ENCODE measurements at places on chromosomes 12 and 14.
A peak's percentile ranks its signal among the peaks of the same experiment; 100 is the strongest.

DNA sequence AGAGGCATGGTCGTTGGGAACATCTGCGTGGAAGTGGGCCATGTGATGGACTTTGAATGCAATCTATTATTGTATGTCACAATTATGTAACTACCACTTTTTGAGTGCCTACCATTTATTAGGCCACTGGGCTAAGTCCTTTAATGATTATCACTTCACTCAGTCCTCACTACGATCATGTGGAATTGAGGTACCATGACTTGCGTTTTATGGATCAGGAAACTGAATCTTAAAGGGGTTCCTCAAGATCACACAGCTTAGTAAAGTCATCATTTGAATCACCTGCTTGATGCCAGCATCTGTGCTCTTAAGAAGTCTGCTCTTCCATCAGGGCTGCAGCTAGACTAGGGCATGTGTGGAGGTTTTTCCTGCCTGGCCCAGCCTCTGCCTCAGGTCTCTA, 136.7 kb downstream of the DAD1 start:
- DNase-seq = no peak

- DNase-seq = no peak
Measured at GRCh38 chr12:42213954-42214426, 24.1 kb downstream of the YAF2 start.

GRCh38 chr12:112749081-112749480, 42.5 kb upstream of the RPH3A start:
- no peak for DNase-seq

DNA sequence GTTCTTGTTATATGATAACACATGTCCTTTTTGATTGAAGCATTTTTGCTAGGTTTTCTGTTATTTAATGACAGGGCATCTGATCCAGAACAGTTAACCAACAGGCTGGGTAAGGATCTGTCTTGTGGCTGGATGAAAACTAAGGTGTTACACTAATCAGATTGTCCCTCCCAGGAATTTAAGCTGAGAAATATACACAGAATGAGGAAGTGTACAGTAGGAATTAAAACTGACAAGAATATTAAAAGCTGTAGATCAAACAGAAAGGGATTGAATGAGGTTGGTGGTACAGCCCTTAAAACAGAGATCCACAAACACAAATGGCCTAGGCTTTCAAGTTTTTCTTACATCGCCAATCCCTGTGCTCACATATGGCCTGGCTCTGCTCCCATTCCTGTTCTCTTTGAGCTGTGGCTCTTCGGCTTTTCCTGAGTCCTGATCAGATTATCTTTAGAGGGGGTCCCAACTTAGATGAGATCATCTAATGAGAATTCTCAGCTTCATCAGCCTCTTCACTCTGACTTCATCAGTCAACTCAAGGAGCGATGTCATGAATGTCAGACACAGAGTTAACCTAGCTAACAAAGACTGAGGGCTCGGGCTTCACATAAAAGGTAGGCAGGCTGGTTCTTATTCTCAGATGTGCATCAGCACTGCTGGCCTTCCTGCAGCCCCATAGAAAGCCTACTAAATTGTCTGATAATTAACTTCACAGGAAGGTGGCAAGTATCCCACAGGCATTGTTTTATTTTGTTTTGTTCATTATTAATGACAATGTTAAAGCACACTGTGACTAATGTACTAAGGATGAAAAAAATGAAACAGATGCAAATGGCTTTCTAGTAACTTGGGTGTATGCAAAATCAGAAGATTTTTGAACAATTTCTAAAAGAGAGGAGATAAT, 11.4 kb downstream of the PYGL start:
- no peak for DNase-seq

DNA sequence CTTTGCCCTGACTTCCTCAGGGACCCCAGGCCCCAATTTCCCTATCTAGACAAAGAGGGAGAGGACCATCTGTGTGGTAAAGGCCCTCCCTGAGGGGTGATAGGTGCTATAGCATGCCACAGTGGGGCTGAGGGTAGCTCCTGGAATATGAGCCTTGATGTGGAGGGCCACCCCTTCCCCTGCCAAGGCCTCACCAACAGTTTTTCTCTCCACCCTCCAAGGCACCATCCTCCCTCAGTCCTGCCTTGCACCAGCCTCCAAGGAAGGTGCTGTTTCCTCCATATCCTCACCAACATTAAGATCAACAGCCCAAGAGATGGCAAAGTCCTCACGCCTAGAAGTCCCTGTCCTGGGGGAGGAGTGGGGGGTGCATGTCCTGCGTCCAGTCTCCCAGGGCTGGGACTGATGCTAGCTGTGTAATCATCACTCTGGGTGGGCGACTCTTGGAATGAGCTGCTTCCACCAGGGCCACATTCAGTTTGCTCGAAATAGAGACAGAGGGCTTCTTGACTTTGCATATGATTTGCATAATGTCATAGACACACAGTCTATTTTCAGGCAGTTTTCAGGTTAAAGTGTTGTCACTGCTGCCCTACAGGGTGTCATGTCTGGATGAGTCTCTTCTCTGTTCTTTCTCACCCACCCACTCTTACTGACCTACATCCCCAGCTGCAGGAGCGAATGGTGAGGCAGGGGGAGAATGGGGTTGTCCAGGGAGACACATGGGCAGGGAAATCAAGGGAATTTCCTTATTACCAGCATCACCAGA, 17.4 kb downstream of the ACVRL1 start:
- DNase-seq = no peak

GRCh38 chr12:104243551-104243950, 28.0 kb downstream of the TXNRD1 start:
- DNase-seq = no peak

GRCh38 chr12:19946550-19946949, 421.8 kb upstream of the PDE3A start:
- DNase-seq = no peak

DNA sequence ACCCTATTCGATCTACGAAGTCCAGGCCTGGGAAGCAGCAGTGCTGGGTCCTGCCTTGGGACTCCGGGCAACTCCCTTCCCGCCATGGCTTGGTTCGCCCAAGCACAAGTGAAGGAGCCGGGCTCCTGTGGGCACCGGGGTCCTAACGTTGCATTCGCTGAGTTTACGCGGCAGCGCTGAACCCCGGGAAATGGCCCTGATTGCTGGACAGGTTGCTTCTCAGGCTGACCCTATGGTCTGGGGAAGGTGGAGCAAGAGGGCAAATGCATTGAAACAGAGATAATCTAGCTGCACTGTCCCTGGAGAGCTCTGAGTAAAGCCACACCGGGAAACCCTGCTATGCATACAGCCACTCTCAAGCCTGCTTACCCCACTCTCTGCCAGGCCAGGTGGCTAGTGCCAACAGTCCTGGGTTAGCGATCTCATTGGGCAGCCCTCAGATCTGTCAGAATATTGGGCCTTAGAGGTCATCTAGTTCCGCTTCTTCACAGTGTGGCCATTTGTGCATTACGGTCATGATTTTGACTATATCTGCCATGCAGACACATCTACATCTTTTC, 11.3 kb downstream of the SYNE3 start:
- peak; percentile 78 for DNase-seq

GRCh38 chr12:30840715-30841114, 85.8 kb upstream of the TSPAN11 start:
- no peak for DNase-seq

DNA sequence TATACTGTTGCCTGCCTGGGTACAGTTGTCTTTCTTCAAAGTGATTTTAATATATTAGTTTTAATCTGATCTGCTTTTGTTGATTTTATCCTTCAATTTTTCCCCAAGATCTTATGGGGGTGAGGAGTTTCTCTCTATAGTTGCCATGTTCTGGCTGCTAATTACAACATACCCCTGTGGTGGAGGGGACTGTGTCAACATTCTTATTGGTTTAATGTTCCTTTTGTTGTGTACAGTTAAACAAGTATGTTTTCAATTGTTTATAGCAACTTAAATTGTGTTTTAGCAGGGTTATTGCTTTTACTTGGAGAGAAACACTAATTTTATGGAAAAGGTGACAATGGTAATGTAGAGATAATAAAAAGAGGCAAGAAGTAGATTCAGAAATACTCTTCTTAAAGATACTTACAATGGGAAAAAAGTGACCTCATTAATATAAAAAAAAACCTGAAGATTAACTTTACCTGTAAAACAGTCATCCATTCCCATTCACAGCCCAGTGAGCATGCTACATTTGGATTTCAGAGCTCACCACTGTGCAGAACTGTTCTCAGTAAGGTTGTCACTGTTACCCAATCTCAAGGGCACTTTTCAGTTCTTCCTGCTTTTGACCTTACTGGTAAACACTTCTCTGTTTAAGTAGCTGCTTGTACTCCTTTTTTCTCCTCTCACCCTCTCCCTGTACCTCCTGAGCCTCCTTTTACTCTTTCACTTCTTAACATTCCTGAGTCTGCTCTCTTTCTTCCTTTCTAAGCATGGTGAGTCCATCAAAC, 8.1 kb upstream of the LRRK2 start:
- no peak for DNase-seq

DNA sequence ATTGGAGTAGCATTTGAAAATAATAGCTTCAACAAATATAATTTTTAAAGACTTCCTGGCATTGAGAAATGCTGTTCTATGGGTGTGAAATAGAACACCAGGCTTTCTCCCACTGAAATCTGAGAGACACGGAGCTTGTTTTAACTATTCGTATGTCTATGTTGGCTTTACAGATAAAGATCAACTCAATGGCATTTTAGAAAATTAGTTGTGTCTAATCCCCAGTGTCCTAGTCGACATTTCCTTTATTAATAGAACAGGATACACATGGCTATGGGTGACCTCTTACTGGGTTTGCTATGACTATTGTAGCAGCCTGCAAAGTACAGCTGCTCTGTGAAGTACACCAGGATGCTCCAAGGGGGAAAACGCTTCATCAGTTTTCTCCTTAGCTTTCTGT, 159.3 kb downstream of the SLC25A21 start:
- DNase-seq = no peak

DNA sequence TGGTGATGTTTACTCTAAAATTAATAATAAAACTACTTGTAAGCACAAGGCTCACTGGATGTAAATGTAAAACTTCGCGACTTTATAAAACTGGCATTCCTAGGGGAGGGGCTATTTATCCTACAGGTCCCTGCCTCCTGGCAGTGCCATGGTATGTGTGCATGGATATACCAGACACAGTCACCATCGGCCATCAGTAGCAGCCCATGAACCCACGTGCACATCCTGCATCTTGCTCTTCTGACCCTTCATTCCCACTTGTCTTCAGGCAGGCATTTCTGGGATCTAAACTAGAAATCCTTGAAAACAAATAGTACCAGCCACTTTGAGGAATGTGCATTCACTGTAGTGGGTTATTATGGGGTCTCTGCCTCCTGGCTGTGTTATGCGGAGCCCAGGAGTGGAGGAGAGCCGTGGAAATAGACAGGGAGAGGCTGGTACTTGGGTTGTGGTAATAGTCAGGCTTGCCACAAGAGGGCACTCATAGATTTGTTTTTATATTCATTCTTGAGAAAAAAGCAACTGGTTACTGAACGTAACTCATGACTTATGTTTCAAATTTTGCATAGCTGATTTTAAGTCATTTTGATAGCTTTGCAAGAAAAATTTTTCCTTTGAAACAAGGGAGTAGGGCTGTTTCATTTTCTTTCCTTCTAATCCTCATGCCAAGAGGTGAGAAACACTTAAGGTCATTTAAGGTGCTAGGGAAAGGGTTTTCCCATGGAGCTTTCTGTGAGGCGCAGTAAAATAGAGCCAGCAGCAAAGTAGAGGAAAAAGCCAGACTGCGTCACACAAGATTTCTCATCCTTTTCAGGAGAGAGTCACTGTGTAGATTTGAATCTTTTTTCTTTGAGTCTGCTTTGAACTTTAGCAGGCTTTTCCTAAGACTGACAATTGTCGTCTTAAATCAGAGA, 17.4 kb upstream of the GALNT16 start:
- peak; percentile 53 for DNase-seq

GRCh38 chr12:41778934-41779333, 365.7 kb downstream of the GXYLT1 start:
- no peak for DNase-seq

DNA sequence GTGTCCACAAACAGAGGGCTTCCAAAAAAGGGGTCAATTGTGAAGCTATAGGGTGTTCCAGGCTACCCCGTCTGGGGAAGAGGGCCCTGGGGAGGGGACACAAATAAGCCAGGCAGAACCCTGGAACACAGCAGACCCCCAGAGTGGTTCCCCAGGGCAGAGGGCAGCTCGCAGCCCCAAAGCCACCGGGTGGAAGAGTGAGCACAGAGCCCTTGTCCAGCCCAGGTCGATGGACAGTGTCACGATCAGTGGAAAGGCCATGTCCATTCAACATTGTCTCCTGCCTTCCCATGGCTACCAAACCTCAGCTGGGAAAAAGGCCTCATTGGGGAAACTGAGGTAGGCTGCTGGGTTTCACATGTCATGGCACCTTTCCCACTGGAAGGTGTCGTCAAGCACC, 131.4 kb downstream of the DICER1 start:
- DNase-seq = no peak

DNA sequence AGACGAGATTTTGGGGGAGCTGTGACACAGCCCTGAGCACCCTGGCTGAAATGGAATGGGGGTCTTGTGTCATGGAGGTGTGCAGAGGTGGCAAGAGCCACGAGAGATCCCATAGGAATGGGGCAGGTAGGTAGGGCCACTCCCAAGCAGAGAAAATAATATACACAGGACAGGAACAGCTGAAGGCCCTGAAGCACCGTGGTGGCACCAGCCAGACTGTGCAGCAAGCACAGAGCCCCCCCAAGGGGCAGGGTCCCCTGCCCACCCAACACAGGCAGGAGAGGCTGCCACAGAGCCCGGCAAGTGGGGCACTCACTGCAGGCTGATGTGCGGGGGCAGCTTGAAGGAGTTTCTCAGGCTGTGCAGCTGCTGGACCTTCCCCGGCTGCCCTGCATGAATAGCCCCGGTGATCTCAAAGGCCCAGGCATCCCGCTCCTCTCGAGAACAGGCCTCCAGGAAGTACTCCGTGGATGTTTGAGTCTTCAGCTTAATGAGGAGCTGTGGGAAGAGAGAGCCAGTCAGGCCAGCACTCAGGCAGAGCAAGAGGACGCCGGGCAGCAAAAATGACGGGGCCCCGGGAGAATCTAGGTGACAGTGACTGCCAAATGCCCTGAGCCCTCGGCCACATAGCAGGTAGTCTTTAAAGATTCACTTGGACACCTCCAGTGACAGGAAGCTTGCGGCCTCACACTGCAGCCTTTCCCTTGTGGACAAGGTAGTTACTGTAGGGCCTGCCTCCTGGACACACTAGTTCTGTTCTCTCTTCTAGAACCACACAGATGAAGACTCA, 16.7 kb downstream of the PLEK2 start:
- no peak for DNase-seq

- peak; percentile 50 for DNase-seq
Measured at GRCh38 chr14:75568791-75569190, 9.6 kb upstream of the FLVCR2 start.

DNA sequence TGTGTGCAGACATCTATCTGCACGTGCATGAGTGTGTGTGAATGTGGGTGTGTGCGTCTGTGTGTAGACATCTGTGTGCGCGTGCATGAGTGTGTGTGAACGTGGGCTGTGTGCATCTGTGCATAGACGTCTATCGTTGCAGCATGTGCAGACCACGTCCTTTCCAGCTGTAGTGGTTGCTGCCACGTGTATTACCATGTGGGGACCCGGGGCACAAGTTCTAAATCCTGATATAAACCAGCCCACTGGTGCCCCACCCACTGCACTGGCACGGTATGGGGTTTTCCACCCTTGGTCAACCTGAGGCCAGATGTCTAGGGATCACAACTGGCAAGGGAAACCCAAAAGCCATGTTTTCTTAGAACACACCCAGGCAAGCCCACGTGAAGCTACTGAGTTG, 197.0 kb downstream of the ANO2 start:
- DNase-seq = no peak

Data from RPMI8226 (cell line).